ENCODE measurements at places on chromosomes 5 and 9. TPM values are rescaled to one million over a fixed set of nuclear protein-coding genes. Genes with fewer than 3 reads are reported as not detected.

FOXI1 gene
- total RNA-seq: 0.10 TPM

HBEGF gene
- total RNA-seq: 16.7 TPM

PPP1R26 gene
- 6.8 TPM for total RNA-seq

SEMA6A gene
- total RNA-seq: 46.9 TPM

IRGM gene
- 0.39 TPM for total RNA-seq

CDX1 gene
- total RNA-seq: 0.49 TPM

NRG2 gene
- total RNA-seq: 0.99 TPM

IFNE gene
- total RNA-seq: not detected

Data from skin of body (tissue), 3 donors.